Immature natural killer cell (primary cell): ENCODE measurements at places on chromosomes 5 and 9.

DNA sequence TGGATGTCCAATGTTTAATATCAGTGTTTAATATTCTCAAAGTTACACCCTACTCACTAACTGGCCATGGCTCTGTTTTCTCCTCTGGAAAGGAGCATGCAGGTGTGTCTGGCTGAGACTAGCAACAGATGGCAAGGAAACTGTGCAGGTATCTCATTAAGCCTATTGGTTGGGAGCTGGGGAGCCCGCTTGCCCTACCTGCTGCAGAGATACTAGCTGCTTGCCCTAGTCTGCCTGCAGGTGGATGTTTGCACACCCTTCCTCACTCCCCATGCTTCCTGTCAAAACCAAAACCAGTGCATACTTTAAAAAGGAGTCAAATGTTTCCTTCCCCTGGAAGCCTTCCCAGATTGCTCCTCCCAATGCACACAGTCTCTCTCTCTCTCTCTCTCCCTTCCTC lies 228.3 kb upstream of the RASEF start:
- H3K4me1 ChIP-seq: no peaks in the 10 kb centered on the region
- peaks cover 6% of the 10 kb centered on the region for H3K36me3 ChIP-seq
- DNase-seq: no peak
- no peak overlapping the region for H3K27ac ChIP-seq

- H3K4me1 ChIP-seq: no peaks in the 10 kb centered on the region
- no peak overlapping the region for H3K27ac ChIP-seq
- DNase-seq: no peak
- no peaks in the 10 kb centered on the region for H3K27me3 ChIP-seq
- H3K4me3 ChIP-seq: no peak overlapping the region
These were observed 235.4 kb upstream of the TAS2R1 start for GRCh38 chr5:9865574-9865973.

- no peaks in the 10 kb centered on the region for H3K4me1 ChIP-seq
- H3K36me3 ChIP-seq: peaks cover 4% of the 10 kb centered on the region
- peaks cover 2% of the 10 kb centered on the region for H3K27me3 ChIP-seq
- H3K27ac ChIP-seq: no peak overlapping the region
- DNase-seq: no peak
- no peak overlapping the region for H3K4me3 ChIP-seq
These were observed 23.0 kb downstream of the VAV2 start for GRCh38 chr9:133968966-133969617.

- H3K36me3 ChIP-seq: peaks cover 38% of the 10 kb centered on the region
- H3K4me1 ChIP-seq: no peaks in the 10 kb centered on the region
- DNase-seq: no peak
- no peak overlapping the region for H3K27ac ChIP-seq
- H3K27me3 ChIP-seq: no peaks in the 10 kb centered on the region
- H3K4me3 ChIP-seq: no peak overlapping the region
These were observed 59.4 kb downstream of the GRAMD2B start for GRCh38 chr5:126482591-126482990.

DNA sequence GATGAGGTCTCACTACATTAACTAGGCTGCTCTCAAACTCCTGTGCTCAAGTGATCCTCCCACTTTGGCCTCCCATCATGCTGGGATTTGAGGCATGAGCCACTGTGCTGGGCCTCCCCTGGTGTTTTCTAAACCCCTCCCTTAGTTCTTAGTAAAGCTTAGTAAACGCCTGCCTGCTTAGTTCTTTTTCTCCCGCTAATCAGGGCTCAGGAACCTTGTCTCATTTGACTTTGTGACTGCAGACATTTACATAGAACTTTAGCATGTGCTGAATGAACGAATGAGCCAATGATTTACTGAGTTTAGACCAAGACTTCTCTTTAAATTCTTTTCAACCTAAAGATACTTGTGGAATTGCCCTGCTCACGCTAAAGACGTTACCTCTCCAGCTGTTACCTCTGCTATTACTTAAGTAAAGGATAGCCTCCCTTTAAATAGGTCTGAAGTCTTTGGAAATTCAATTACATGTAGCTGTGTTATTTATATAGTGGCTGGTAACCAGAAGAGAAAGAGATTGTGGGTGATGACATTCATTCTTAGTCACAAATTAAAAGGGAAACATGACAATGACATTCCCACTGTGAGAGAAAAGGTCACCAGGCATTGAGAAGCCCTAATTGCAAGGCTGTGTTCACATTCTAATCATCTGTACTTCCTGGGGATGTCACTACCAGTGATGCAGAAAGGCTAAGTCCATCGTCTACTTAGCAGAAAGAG lies 18.6 kb upstream of the SUSD1 start:
- no peak for DNase-seq
- peaks cover 2% of the 10 kb centered on the region for H3K27me3 ChIP-seq
- H3K4me1 ChIP-seq: peaks cover 6% of the 10 kb centered on the region
- H3K36me3 ChIP-seq: peaks cover 7% of the 10 kb centered on the region

DNA sequence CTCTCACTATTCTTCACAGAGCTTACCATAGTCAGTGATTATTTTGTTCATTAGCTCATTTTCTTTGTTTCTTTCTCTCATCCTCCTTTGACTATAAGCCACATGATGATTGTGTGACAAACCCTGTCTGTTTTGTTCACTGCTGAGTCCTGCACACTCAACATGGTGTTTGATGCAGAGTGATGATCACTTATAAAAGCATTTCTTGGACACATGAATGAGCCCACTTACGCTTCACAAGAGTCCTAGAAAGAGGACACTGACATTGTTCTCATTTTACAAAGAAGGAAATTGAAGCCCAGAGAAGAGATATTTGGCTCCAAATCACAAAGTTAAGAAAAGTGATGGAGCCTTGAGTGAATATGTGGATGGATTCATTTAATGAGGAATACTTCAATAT lies 13.4 kb downstream of the ABLIM3 start:
- H3K36me3 ChIP-seq: no peaks in the 10 kb centered on the region
- no peaks in the 10 kb centered on the region for H3K27me3 ChIP-seq
- no peak overlapping the region for H3K27ac ChIP-seq
- H3K4me3 ChIP-seq: no peak overlapping the region

DNA sequence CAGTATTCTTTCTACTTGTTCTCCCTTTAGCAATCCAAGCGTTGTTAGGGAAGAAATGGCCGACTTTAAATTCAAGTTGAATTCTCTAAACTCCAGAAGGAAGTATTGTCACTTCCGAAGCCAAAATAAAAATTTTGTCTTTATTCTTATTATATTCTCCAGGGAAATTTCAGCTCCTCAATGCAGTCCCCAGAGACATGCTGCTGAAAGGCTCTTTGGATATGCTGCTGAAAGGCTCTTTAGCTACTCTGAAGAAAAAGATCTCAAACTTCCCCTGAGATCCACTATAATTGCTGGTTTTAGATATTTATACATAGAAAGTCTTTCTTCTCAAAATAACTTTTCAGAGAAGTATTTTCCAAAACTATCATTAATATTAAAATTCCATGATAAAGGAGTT lies 92.3 kb upstream of the PARP8 start:
- peak overlapping the region; percentile 37 for H3K4me3 ChIP-seq
- H3K27me3 ChIP-seq: peaks cover under 1% of the 10 kb centered on the region
- H3K27ac ChIP-seq: peak overlapping the region; percentile 29
- H3K4me1 ChIP-seq: peaks cover 28% of the 10 kb centered on the region
- H3K36me3 ChIP-seq: no peaks in the 10 kb centered on the region
- no peak for DNase-seq
